Stimulated activated effector memory CD8-positive, alpha-beta T cell treated with anti-CD3 and anti-CD28 coated beads, Interleukin-12 subunit alpha, Interleukin-12 subunit beta, amount 100 ng/mL, for 72 hours (primary cell): ENCODE measurements at places on chromosomes 7 and 10.

DNA sequence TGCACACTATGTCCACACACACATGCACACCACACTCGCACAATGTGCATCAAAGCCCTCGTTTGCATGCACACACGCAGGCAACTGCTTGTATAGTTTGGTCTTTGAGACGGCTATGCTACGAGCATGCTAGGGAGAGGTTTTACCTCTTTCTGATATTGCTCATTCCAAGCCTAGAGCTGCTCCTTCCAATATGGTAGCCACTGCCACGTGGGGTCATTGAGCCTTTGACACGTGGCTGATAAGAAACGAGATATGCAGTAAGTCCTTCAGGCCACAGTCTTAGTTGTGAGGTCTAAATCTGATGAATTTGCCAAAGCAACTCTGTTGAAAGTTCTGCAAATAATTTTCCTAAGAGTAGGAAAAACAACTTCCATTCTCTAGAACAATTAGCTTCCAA, 204.4 kb downstream of the KLF6 start:
- no peak for DNase-seq

DNA sequence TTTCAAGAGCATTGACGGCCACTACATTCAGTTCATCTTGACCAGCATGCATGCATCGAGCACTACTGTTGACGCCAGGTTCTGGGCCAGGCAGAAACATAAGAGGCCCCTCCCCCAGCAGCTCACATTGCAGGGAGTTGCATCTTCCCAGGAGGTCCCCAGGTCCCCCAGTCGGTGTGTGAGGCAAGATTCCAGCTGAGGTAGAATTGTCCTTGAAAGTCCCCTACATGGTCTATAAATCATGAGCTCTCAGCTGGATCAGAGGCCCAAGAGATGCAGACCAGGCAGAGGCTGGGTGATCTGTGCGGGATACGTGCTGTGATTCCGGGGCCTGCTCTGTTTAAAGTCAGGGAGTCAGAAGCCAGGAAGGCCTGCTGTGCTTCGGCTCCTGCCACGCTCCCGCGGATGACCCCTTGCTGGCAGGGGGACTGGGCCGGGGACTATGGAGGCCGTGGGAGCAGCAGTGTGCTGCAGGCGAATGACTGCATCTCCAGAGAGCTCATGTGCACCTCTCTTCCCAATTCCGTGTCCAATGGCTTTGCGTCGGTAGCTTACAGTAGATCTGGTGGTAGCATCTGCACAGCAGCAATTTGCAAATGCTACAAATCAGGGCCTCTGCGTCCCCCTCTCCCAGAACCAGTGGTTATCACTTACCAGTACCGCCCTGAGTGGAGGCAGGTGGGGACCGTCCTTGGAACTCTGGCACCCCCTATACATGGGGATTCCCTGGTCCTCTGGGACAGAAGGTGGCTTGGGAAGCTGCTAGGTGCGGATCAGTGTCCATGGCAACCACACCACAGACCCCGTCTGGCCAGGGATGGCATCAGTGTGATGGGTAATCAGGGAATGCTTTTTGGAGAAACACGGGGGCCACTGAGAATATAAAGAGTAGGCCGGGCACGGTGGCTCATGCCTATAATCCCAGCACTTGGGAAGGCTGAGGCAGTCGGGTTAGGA, 93.6 kb downstream of the RGS10 start:
- DNase-seq = no peak

DNA sequence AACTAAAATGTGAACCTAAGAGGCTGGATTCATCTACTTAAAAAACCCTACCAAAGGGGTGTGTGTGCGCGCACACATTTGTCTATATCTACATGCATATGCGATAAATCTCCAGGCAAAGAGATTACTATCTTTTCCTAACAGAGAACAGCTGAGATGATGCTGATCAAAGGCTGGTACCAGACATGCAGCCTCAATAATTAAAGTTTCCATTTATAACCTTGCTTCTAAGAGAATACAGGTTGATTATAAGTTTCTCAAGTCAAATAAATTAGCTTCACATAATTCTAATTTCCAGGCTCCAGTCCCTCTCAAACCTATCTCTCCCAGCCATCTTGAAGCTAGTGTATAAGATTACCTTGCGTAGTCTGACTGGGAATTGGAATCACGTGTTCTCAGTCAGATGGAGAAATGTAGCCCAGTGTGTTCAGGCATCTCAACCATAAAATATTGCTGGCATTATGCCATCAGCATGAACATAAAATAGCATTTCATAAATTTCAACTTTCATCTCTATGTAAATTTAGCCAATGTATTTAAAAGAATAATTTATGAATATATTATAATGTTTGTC, 1062.0 kb downstream of the XPNPEP1 start:
- no peak for DNase-seq

- DNase-seq = no peak
Observed at GRCh38 chr7:142878315-142878714, 7.2 kb downstream of the TRPV6 start.

DNA sequence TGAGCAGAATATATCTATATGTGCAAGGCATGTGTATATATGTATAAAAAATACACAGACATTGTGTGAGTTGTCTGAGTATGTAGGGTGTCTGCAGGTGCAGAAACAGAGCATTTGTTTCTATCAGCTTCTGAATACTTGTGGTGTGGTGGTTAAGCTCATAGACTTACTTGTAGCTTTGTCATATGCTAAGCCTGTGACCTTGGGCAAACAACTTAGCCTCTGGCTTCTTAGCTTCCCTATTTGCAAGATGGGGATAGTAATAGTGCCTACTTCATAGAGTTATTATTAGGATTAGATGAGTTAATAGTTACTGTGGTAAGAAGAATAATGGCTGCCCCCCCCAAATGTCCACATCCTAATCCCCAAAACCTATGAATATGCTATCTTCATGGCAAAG, 28.2 kb upstream of the PAX2 start:
- no peak for DNase-seq

GRCh38 chr10:117005026-117005526, at the start of gene SHTN1:
Gene SHTN1, minus strand, starts transcription at chr10:117005187. Its CDS starts 108 bp downstream, at chr10:117005079.
- no peak for DNase-seq

DNA sequence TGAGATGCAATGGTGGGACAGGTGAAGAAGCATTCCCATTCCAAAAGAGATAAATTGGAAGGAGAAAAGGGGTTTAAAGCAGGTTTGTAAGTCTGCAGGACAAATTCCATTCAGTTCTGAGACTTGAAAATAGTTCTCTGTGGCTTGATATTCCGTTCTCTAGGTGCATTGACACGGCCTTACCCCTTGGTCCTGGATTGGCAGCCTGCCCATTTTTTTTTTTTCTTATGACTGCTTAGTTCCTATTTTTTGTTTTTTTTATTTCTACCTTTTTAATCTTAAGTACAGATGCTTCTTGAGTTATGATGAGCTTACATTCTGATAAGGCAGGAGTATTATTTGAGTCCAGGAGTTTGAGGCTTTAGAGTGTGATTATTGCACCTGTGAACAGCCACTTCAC, 70.6 kb downstream of the MLLT10 start:
- no peak for DNase-seq
